Neural progenitor cell (in vitro differentiated cells): ENCODE measurements at places on chromosomes 7 and 10. TPM values are rescaled to one million over a fixed set of nuclear protein-coding genes. Genes with fewer than 3 reads are reported as not detected.
A peak's percentile ranks its signal among the peaks of the same experiment; 100 is the strongest.

The PALD1 gene
- total RNA-seq = 9.6 and 20.4 TPM in 2 replicates

The SLC39A12 gene
- total RNA-seq = 0.22 TPM in 1 of 2 replicates, not detected in the other

The DEPP1 gene
- total RNA-seq = 0.71 TPM in 1 of 2 replicates, not detected in the other

The ADRA2A gene
- 0.06 TPM in 1 of 2 replicates, not detected in the other for total RNA-seq

The EBF3 gene
- 0.15 and 0.40 TPM in 2 replicates for total RNA-seq

The FAM180A gene
- not detected in 2 replicates for total RNA-seq

DNA sequence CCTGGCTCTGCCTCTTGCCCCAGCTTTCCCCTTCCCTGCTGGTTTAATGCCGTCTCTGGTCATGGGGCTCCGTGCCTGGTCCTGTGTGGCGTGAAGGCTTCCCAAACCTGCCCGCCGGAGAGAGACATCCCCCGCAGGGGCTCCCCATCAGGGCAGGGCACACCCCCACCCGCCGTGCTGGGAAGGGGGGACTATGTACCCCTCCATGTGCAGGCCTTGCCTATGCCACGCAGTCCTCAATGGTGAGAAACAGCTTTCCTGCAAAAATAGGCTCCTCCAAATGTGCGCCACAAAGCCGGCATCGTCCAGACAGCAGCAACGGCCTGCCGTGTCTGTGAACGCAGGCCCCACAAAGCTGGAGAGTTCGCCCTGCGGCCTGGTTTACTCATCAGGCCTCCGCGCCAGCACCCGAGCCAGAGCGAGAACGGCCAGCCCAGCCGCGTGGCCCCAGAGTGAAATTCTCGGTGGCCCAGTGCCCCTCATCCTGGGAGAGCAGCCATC, 313.4 kb downstream of the DNAJB6 start:
- H3K4me3 ChIP-seq = no peak overlapping the region
- no peaks in the 10 kb centered on the region for H3K4me1 ChIP-seq
- no peak overlapping the region for H3K27ac ChIP-seq
- no peaks in the 10 kb centered on the region for H3K36me3 ChIP-seq

- peaks cover 14% of the 10 kb centered on the region for H3K27me3 ChIP-seq
- peaks cover 8% of the 10 kb centered on the region for H3K4me1 ChIP-seq
- H3K27ac ChIP-seq = no peak overlapping the region
These were observed 2.2 kb downstream of the HPS6 start for GRCh38 chr10:102067091-102067916.

GRCh38 chr10:18743926-18744325, 84.7 kb downstream of the ARL5B start:
- DNase-seq = no peak
- H3K4me1 ChIP-seq = no peaks in the 10 kb centered on the region
- H3K36me3 ChIP-seq = no peaks in the 10 kb centered on the region
- no peaks in the 10 kb centered on the region for H3K27me3 ChIP-seq

DNA sequence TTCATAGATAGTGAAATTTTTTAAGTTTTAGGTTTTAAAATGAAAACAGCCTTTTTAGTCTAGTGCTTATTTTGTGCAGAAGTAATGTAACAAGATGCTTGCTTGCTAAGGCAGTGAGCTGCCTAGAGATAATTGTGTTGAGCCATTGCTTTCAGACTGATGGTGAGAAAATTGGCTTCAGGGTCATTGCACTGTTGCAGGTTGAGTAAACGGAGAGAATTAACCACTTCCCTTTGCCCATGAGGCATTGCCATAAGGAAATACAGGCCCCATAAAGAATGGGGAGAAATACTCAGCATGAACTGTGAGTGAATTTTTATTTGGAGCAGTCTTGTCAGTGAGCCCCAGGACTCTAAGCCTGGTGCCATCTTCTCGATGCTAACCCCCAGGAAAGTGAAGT, 140.5 kb downstream of the LRRC4 start:
- no peak for DNase-seq
- H3K4me3 ChIP-seq = no peak overlapping the region
- H3K27ac ChIP-seq = no peak overlapping the region
- peaks cover 31% of the 10 kb centered on the region for H3K4me1 ChIP-seq
- no peaks in the 10 kb centered on the region for H3K27me3 ChIP-seq
- no peaks in the 10 kb centered on the region for H3K36me3 ChIP-seq

- no peaks in the 10 kb centered on the region for H3K27me3 ChIP-seq
- H3K4me3 ChIP-seq = no peak overlapping the region
- no peaks in the 10 kb centered on the region for H3K36me3 ChIP-seq
These were observed 41.3 kb downstream of the TBXAS1 start for GRCh38 chr7:139870380-139870779.

DNA sequence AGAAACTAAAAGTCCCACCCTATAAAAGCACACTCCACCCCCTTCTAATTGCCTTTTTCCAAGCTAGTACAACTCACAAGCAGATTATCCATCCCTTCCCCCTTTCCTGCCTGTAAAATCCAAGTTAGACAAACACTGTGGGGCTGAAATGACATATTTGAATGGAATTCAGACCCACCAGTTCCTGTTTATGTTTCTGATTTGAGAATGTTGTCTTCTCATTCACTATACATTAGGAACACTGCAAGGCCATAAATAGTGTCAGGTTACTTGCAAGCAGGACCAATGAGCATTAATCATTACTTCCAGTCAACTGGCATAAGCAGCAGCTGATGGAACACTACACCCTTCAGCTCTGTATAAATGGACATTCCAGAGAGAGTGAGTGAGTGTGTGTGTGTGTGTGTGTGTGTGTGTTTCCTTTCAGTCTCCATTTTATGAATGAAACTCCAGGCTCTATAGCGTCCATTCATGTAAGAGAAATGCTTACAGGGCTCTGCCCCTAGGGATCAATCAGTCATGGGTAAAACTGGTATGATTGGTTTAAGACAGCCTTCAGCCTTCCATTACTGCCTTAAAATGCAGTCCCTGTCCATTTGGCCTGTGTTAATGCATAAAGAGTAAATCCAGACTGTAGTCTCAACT, 69.3 kb downstream of the ETV1 start:
- H3K27ac ChIP-seq = peak overlapping the region; percentile 60
- H3K4me1 ChIP-seq = peaks cover 21% of the 10 kb centered on the region
- DNase-seq = peak; percentile 93
- no peak overlapping the region for H3K4me3 ChIP-seq
- H3K36me3 ChIP-seq = no peaks in the 10 kb centered on the region
